Panc1 (cell line): ENCODE measurements at places on chromosomes 5 and 9. TPM values are rescaled to one million over a fixed set of nuclear protein-coding genes. Genes with fewer than 3 reads are reported as not detected.

Gene MED7
- total RNA-seq: 9.9 TPM

Gene FREM1
- total RNA-seq: not detected

Gene BAAT
- 0.08 TPM for total RNA-seq

- H3K4me3 ChIP-seq: no peak overlapping the region
- H3K4me1 ChIP-seq: no peaks in the 10 kb centered on the region
- no peak overlapping the region for H3K27ac ChIP-seq
- no peak for DNase-seq
- H3K36me3 ChIP-seq: no peaks in the 10 kb centered on the region
- H3K27me3 ChIP-seq: no peaks in the 10 kb centered on the region
These were observed 277.9 kb upstream of the CDH9 start for GRCh38 chr5:27316271-27316650.

- H3K4me1 ChIP-seq: no peaks in the 10 kb centered on the region
These were observed 15.6 kb upstream of the DMXL1 start for GRCh38 chr5:119055294-119055693.

DNA sequence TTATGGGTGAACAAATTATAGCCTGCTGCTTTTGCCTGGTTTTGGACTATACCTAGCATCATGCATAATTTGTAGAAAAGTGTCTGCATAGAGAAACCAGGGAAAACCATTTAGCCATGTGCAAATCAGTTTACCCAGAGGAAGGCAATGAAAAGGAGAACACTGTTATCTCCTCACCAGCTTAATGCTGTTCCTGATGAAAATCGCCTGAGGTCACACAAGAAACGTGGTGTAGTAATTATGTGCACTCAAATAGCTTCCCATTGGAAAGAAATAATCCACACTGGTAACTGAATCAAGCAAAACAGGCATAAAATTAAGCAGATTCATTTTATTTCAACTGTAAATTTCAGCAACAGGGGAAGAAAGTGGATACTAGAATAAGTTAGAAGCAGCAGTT lies 51.7 kb upstream of the FAM240B start:
- H3K27me3 ChIP-seq: no peaks in the 10 kb centered on the region
- no peak overlapping the region for H3K4me3 ChIP-seq
- no peak overlapping the region for H3K27ac ChIP-seq
- no peaks in the 10 kb centered on the region for H3K4me1 ChIP-seq

- H3K27me3 ChIP-seq: no peaks in the 10 kb centered on the region
- no peaks in the 10 kb centered on the region for H3K36me3 ChIP-seq
- no peak for DNase-seq
- no peak overlapping the region for H3K27ac ChIP-seq
- no peak overlapping the region for H3K4me3 ChIP-seq
These were observed 83.1 kb upstream of the PLPP6 start for GRCh38 chr9:4579001-4579400.

DNA sequence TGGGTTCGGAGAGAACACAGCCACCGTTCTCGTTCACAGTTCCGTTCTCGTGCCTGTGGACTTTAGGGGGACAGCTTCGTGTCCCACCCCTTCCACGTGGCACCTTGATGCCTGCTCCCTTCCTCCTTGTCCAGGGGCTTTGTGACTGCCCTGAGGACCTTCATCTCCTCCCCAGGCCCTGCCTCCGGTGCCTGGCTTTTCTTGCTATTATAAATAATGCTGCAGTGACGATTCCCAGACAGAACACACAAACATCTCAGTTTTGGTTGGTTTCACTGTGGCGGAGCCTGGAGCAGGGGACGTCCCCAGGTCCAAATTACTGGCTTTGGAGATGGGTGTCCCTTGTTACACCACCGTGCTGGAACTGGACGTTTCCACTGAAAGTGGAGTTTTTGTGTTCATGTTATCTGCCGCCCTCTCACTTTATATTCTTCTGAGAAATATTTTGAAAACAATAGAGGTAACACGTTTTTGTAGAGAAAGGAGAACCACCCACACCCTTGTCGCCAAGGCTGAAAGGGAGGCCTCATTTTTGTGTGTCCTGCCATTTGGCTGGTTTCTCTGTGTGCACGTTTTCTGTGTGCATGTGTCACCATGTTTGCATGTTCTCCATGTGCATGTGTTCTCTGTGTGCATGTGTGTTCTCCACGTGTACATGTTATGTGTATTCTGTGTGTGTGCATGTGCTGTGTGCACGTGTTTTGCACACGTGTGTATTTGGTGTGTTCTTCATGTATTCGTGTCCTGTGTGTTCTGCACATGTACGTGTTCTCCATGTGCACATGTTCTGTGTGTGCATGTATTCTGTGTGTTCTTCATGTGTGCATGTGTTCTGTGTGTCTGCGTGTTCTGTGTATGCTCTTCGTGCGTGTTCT lies 24.2 kb downstream of the WNK2 start:
- no peak overlapping the region for H3K27ac ChIP-seq
- H3K4me3 ChIP-seq: no peak overlapping the region
- H3K4me1 ChIP-seq: no peaks in the 10 kb centered on the region; the same call in 1 of the 2 replicates
- no peaks in the 10 kb centered on the region for H3K36me3 ChIP-seq
